ENCODE measurements at places on chromosomes 2 and 18.

DNA sequence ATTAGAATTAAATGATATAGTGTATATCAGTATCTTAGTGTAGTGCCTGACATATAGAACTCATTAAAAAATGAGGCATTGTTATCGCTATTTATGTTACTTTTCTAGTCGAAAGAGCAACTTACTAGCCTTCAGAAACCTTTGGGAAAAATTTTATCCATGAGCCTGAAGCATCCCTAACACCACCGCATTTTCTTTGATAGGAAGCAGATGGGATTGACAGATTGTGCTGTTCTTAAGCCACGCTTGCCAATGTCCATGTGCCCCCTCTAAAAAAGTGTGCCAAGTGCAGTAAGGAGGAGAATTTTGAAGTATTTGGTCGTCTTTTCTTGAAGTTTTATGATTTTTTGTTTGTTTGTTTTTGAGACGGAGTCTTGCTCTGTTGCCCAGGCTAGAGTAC, 29.1 kb downstream of the PPM1B start:
- DNase-seq: no peak

GRCh38 chr2:51103205-51103604, 71.3 kb upstream of the NRXN1 start:
- DNase-seq: no peak

DNA sequence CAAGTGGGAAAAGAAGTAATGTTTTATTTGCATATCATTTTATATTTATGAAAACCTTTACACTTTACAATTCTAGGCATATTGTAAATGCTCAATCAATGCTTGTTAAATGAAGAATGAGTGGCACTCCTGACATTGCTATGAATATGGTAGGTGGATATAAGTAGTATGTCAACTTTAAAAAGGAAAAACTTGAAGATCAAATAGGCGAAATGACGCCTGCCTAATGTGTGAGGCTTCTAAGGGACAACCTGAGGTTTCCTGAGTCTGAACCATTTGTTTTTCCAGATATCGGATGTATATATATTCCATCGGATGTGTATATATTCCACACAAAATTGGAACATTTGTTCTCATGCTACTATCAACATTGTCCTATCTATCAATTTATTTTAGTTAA, 1.4 kb downstream of the STAT4 start:
- no peak for DNase-seq

DNA sequence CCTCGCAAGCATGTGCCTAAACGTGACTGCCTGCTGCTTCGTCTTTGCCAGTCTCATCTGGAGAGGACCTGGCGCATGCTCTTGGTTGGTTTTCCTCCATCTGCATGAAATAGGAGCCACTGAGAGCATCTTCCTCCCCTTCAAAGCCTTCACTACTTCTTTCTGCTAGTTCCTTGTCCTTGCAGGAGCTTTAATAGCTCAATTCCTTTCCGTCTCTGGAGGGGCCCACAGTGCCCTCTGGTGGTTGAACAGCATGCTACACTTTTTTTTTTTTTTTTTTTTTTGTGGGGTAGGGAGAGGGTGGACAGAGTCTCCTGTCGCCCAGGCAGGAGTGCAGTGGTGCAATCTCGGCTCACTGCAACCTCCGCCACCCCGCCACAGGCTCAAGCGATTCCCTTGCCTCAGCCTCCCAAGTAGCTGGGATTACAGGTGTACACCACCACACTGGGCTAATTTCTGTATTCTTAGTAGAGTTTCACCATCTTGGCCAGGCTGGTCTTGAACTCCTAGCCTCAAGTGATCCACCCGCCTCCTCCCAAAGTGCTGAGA, 59.6 kb downstream of the SP110 start:
- DNase-seq: no peak

DNA sequence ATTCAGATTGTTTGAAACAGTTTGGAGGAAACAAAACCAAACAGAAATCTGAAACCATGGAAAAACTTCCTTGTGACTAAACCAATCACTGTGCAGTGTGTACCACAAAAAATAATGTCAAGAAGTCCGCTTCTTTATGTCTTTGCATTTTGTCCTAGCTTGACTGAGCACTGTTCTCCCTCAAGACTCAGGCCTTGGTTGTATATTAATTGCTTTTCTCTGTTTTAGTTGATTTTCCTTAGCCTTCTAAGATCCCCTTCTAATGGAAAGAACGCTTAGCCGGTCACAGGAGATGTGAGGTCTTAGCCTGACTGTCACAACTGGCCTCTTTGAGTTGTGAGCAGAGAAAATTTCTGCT, 56.6 kb downstream of the LCLAT1 start:
- DNase-seq: no peak

GRCh38 chr2:99811544-99811943, 321.7 kb upstream of the REV1 start:
- DNase-seq: no peak

GRCh38 chr2:189338115-189338514, 103.2 kb upstream of the WDR75 start:
- DNase-seq: no peak

DNA sequence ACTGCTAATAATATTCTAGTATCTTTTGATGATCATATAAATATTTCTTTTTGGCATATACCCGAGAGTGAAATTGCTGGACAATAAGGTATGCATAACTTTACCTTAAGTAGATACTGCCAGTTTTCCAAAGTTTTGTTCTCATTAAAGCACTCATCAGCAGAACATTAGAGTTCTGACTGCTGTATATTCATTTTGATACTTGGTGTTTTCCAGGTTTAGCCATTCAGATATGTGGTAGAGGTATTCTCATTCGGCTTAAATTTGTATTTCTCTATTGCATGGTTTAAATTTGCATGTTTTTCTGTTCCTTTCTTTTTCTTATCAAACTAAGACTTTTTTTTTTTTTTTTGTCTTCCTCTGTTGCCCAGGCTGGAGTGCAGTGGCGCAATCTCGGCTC, 18.2 kb downstream of the CYBRD1 start:
- DNase-seq: no peak

- no peak for DNase-seq
Measured at GRCh38 chr2:168835969-168836368, 33.5 kb downstream of the NOSTRIN start.
